Activated CD4-positive, CD25-positive, alpha-beta regulatory T cell (primary cell): ENCODE measurements at places on chromosomes 16 and 17.

DNA sequence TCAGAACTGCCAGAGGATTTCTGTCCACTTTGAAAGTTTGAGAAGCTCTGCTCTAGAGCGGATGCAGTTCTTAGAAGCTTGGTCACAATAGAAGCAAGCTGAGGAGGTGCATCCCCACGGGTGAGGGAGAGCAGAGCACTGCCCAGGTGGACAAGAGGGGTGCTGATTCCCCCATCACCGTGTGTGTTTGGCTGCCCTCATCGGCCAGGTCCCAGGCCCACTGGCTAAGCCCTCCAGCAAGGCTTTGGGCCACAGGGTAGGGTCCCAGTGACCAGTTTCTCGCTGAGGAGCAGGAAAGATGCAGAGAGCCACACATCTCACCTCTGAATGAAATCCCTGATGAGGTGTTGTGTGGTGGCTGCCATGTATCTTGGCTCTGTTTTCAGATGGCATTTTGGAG is 26.9 kb downstream of the NMT1 start:
- DNase-seq, result no peak

DNA sequence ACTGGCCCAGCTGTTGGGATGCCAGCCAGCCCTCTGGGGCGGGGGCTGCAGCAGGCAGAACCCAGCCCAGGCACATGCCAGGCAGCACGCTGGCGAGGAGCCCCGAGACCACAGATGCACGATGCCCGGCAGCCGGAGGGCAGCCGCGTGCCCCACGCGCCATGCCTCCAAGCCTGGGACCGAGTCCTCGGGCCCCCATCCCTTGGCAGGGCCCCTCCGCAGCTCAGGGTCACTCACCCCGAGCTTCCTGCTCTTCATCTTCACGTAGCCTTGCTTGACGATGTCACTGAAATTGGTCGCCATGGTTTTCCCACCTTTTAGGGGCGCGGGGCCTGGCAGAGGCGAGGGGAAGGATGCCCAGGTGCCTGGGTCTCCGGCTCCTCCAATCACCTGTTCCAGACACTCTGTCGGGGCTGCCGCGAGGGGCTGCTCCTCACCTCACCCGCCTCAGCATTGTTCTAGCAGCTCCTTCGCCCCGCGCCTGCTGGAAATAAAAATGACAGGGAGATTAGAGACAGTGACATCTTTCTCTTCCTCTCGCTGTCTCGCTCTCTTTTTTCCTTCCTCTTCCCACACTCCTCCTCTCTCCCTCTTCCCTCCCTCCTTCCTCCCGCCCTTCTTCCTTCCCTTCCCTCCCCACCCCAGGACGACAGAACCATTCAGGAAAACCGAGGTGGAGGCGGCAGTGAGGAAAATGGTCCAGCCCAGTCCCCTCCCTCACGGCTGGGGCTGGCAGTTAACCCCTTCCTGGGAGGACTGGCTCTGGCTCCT is 6.9 kb downstream of the DOK4 start:
- no peak for DNase-seq

- DNase-seq, result no peak
Measured at GRCh38 chr16:78399384-78399783, 299.9 kb downstream of the WWOX start.

GRCh38 chr17:77796176-77796860 is 162.2 kb upstream of the TNRC6C start:
- DNase-seq, result no peak

- no peak for DNase-seq
Measured at GRCh38 chr17:45739786-45740185, 44.3 kb upstream of the CRHR1 start.

DNA sequence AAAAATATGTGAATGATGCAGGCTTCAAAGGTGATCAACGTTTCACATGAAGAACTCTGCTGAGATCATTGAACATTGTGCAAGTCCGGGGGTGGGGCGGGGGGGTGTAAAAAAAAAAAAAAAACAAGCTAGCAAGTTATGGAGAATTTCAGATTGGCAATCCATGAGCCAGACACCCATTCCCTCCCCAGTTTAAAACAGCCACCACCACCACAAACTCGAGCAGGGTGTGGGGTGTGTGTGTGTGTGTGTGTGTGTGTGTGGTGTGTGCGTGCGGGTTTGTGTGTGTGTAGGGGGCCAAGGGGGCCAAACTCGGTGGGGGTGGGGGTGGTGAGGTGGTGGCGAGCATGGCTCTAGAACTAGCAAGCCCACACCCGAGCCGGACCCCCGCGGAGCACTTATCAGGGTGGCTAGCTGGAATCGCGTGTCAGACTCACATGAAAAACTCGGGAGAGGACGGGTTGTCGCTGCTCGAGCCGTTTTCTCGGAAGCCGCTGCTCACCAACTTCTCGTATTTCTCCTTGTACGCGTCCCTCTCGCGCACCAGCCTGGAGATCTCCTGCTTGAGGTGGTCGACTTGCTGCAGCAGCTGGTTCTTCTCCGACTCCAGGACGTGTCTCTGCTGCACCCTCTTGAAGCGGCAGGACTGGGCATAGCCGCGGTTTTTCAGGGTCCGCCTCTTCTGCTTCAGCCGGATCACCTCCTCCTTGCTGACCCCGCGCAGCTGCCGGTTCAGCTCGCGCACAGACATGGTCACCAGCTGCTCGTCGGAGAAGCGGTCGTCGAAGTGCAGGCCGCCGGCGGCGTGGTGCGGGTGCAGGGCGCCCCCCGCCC is 2.0 kb downstream of the MAF start:
- peak; percentile 18 for DNase-seq

GRCh38 chr17:80396157-80397033 is 18.6 kb upstream of the ENDOV start:
- no peak for DNase-seq

GRCh38 chr17:22090263-22090935 is 398.1 kb downstream of the KCNJ18 start:
- no peak for DNase-seq

GRCh38 chr17:77740481-77740880 is 218.0 kb upstream of the TNRC6C start:
- DNase-seq, result no peak

DNA sequence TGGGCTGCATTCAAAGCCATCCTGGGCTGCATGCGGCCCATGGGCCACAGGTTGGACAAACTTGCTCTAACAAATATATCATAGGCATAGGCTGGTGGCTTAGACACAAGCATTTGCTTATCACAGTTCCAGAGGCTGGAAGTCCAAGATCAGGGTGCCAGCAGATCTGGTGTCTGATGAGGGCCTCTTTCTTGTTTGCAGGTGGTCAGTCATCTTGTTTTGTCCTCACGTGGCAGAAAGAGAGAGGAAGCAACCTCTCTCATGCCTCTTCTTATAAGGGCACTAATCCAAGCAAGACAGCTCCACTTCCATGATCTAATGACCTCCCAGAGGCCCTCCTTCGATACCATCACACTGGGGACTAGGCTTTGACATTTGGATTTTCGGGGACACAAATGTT is 238.7 kb upstream of the TNRC6C start:
- no peak for DNase-seq

- no peak for DNase-seq
Measured at GRCh38 chr17:9115214-9116191, 94.2 kb downstream of the NTN1 start.

DNA sequence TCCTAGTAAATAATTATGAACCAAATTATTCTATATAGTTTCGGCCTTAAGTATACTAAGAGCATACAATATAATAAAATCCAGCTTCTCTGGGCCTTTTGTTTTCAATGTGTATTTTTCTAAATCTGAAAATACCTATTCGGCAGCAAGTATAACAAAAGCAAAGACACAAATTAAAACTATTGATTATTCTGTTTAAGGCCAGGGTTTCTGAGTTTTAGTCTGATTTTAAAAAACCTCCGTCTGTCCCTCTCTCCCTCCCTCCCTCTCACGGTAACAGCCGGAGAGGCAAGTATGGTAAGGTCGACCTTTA is 1.5 kb downstream of the TOB1 start:
- DNase-seq, result no peak

GRCh38 chr16:1637526-1637925 is 25.4 kb downstream of the CRAMP1 start:
- no peak for DNase-seq

DNA sequence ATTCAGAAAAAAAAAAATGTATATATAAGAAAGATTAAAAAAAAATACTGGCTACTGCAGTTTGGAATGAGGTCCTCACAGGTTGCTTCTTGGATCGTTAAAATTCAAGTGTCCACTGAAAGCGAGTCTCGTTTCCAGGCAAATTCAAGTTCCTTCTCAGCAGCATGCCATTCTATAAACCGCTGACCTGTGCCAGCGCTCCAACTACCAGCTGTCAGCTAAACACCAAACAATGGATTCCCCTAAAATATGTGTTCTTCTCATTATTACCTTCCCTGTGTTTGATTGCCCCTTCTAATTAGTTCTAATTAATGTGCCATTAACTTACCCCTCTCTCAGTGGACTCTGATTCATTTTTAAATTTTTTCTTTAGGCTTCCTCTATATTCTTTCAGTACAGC is 92.4 kb downstream of the DNAH9 start:
- DNase-seq, result no peak

GRCh38 chr16:22355487-22355908 is 18.9 kb downstream of the CDR2 start:
- no peak for DNase-seq

DNA sequence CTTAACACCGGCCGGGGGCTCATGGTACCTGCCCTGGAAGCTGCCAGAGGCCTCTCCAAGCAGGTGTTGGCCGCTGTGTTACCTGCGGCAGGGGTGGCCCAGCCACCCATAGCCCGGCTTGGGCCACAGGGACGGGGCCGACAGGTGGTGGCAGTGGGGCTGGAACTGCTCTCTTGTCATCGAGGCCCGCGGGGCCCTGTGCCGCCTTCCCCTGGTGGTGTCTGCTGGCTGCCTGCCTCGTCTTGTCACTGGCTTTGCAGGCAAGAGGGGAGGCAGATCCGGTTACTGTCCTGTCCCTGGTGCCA is 27.1 kb downstream of the GSE1 start:
- no peak for DNase-seq

DNA sequence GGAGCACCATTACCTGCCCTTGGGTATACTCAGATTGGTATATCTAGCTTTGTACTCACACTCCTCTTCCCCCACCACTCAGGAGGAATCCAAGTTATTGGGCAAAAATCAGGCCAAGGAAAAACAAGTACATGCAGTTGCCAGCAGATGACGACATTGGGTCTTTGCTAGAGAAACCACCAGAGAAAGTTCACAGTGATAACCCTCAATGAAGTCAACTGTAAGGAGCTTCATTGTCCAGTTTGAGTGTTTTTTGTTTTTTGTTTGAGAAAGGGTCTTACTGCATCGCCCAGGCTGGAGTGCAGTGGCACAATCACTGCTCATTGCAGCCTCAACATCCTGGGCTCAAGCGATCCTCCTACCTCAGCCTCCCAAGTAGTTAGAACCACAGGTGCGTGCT is 34.6 kb upstream of the TOX3 start:
- no peak for DNase-seq

DNA sequence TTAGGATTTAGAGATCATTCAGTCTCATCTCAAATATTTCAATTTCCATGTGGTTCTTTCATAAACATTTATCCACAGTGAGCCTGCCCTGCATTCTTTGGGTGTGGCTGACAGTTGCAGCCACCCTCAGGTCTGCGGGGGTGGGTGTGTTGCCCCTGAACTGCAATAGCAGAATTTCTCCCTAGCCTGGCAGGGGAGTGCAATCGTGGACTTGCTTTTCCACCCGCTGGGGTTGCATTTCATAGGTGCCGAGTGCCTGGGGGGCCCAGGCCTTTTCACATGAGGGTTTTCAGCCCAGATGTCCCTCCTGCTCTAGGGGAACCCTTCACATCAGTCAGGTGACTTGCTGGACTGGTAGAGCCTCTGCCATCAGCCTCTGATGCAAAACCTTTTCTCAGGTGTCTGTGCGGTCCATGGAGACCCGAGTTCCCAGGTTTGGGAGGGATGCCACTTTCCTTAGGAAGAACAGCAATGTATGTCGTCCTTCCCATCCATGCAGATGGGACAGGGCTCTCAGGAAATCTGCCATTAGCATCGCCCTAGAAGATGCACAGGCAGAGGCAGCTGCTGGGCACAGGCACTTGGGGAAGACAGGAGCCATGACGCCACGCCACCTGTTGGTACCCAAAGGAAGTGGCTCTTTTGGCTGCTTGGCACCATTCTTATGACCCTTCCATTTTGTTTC is 2.4 kb upstream of the USP36 start:
- no peak for DNase-seq

DNA sequence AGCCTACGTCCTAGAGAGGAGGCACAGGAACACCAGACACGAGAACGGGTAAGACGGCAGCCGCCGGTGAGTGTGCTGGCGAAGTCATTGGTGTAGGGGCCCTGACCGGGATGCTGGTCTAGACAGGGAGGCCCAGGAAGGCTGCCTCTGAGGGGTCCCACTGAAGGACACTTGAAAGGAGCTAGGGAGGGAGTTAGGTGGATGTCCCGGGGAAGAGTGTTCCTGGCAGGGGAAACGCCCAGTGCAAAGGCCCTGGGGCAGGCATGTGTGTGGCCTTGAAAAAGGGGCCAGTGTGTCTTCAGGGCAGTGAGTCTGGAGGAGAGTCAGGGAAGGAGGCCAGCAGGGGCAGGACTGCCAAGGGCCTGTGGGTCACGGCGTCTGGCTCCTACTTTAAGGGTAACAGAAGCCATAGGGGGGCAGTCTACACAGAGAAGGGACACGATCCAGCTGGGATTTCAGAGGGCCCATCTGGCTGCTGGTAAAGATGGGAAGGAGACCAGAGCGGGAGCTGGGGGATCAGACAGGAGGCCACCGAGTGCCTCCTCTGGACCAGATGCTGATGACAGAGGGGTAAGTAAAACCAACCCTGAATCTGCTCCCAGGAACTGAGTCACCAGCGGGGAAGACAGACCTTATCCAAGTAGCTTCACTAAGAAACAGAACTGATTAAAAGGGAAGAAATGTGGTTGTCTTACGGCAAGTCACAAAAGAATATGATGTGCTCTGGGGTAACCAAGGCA is 115.9 kb downstream of the LITAF start:
- DNase-seq, result no peak

GRCh38 chr16:9661336-9662017 is 520.8 kb downstream of the GRIN2A start:
- no peak for DNase-seq

DNA sequence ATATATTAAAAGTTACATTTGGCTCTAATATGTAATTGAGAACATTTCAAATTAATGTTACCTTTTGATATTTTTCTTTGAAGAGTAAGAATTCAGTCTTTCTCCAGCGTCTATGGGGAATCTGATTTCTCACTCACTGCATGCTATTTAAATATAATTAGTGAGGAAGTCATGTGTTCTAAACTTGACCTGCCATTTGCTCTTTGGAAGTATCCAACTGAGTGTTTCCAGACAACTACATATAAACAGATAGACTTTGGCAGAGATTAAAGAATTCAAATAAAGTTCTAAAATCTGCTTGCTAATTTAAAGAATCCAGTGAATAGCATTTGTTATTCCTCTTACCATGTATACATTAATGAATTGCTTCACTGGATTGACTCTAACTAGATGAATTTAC is 23.5 kb downstream of the OMG start:
- no peak for DNase-seq

GRCh38 chr17:44314869-44315661 is 6.7 kb downstream of the RUNDC3A start:
- DNase-seq, result no peak

- DNase-seq, result no peak
Measured at GRCh38 chr17:65564793-65565192, 3.3 kb upstream of the AXIN2 start.

- no peak for DNase-seq
Measured at GRCh38 chr16:5506021-5506420, 408.4 kb upstream of the EEF2KMT start.

- no peak for DNase-seq
Measured at GRCh38 chr17:79005063-79005861, 4.3 kb downstream of the CANT1 start.
